Fibroblast of skin of abdomen (primary cell): ENCODE measurements at places on chromosomes 6 and 20.
A peak's percentile ranks its signal among the peaks of the same experiment; 100 is the strongest.

DNA sequence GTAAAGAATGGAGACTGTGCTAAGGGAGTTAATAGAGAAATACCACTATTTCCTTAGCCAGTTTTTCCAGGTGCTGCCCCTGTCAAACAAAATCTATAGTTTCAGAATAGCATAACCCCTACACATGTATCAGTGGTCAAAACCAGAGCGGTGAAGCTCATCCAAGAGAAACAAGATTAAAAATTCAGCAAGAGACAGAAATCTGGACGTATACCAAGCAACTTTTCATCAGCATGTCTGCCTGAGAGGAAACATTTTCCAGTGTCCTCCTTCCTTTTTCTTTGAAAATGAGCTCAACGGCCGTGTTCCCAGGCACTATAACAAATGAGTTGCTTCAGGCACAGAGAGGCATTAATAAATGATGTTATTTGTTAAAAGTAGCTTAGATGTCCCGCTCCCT is 416.5 kb downstream of the BCKDHB start:
- peak; percentile 79 for DNase-seq

GRCh38 chr20:57809661-57810172 is 99.9 kb upstream of the PMEPA1 start:
- DNase-seq: no peak

DNA sequence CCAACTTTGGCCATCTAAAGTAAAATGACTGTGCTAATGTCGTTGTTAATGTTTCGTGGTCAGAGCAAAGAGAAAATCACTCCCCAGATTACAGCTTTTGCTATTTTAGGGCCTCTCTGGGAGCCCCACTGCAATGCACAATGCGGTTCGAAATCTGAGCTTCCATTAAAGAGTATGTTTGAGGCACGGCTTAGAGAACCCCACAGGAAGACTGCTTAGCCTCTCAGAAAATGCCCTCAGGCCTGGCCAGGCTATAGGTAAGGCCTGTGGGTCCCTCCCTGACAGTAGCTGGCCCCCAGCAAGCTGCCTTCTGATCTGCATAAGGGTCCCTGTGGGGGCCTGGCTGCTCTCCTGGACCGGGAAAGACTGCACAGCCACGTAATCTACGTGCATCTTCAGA is 274.6 kb downstream of the PTPRT start:
- DNase-seq: no peak

- DNase-seq: no peak
Measured at GRCh38 chr6:130314271-130314670, 51.5 kb upstream of the TMEM200A start.

GRCh38 chr6:70672549-70672948 is 4.9 kb downstream of the SMAP1 start:
- no peak for DNase-seq

- DNase-seq: no peak
Measured at GRCh38 chr6:33628401-33628964, 7.4 kb downstream of the ITPR3 start.

DNA sequence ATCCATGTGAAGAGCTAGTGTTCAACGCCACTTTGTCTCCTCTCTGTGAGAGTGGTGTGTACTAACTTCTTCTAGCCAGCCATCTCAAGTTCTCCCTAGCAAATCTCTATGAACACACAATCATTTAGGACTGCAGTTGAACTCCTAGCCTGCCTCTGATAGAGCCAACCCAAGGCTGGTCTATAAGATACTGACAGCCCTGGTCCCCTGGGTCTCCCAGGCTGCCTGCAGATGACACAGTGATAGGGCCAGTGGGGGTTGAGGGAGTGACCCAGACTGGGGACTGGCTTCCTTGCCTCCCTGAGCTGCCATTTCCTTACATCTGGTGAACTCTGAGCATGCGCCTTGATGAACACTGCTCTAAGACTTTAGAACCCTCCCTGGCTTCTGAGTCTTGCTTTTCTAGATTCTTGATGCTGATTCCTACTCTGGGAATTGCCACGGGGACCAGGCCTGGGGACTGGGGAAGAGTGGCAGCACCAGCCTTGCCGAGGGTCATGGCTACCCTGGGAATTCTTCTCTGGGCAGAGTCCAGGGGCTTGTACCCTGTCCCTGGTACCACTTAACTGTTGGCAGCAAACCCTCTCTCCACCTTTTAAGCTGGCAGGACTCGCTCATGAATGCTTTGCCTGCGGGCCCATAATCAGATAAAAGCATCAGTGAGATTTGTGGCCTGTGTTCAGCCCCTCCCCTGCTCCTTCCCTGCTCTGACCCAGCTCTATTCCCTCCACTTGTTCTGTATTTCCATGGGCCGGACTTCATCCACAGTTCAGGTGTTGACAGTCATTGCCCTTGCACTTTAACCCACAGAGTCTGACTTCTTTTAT is 130.8 kb upstream of the CHD6 start:
- no peak for DNase-seq

GRCh38 chr20:49395183-49395582 is 87.3 kb downstream of the KCNB1 start:
- DNase-seq: no peak

GRCh38 chr6:152426276-152426675 is 210.9 kb downstream of the SYNE1 start:
- no peak for DNase-seq

DNA sequence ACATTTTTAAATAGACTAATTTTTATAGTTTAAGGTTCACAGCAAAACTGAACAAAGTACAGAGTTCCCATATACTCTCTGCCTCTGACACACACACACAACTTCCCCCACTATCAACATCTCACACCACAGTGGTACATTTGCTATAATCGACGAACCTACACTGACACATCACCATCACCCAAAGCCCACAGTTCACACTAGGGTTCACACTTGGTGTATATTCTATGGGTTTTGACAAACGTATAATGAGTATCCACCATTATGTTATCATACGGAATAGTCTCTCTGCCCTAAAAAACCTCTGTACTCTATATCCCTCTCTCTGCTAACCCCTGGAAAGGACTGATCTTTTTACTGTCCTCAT is 15.6 kb downstream of the TMEM30A start:
- DNase-seq: no peak

GRCh38 chr6:15296735-15297134 is 50.9 kb downstream of the JARID2 start:
- no peak for DNase-seq

DNA sequence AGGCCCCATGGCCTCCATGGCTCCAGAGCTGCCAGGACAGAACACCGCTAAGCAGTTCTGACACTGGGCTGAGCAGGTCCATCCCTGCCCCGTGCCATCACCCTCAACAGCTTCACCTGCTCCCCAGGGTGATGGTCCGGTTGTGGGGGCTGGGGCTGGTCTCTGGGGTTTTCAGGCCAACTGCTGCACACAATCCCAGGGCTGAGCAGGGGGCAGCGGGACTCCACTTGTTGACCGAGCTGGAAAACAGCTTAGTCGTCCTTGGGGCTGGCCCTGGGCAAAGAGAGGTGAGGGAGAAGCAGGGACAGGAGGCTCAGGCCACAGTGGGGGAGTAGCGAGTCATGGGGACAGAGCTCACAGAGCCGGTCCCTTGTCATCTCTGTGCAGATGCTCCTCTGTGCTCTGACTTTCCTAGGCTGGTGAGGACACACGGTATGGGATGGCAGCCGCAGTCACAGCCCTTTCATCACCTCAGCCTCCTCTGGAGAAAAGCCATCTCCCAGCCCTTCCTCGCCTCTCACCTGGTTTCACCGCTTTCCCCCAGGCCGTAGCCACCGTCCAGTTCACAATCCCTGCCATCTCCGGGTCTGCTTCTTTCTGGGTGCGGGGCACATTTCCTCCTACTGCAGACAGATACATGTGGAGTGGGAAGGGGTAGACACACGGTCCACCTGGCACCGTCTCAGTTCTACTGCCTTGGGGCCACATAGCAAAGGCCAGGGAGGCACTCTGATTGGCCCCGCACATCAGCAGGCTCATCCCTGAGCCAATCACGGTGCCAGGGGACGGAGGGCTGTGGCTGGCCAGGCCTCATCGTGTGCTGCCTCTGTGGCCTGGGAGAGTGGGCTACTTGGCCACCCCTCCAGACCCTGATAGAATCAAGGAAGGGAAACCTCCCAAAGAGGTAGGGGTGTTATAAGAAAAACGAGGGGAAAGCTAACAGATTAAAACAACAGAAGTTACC is 19.1 kb downstream of the MDFI start:
- no peak for DNase-seq

- peak; percentile 28 for DNase-seq
Measured at GRCh38 chr6:87407561-87407900, 241 bp upstream of the CFAP206 start.

GRCh38 chr6:139323511-139324300 is 31.9 kb upstream of the TXLNB start:
- peak; percentile 60 for DNase-seq

DNA sequence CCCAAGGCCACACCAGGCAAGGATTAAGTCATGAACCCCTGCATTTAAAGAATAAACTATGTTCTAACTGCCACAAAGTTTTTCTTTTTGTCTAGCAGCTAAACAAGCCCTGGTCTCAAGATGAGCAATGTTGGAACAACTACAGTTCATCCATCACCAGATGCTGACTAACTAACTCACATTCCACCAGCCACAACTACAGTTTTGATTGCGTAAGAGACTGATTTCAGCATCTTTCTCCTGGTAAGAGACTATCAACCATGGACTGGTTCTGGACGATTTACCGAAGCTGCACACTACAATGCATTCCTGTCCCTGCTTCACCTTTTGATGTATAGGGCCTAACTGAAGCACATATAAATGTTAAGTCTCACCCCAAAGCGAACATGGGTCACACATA is 43.0 kb downstream of the F13A1 start:
- peak; percentile 94 for DNase-seq

DNA sequence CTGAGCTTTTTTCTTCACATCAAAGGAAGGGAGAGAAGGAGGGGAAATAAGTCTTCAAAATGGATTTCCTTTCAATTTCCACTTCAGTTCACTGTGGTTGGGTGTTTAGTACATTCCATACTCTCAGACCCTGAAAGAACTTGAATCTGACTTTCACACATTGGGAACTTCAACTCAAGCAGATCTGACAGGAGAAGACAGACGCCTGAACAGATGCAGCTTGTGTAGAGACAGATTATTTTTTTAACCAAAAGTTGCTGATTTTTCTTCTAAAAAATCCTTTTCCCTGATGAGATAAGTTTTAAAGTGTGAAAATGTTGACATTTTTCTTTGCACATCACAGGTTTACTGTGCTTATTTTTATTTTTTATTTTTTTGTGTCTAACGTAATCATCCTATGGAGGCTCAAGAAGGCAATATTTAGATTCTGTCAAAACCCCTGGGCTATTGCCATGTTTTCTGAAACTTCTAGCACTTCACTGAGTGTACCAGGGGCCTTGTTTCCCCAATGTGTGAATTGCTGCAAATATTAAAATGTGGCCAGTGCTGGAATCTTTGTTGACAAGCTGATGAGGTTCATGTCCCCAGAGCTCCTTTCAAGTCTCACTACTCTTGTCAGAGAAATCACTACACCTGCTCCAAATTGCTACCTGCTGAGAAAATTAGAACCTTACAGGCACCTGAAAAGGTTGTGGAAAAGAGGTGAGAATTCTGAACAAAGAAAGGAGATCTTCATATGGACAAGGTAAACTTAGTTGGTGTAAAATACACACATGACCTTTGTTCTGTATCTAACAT is 214.8 kb upstream of the BTBD3 start:
- DNase-seq: no peak

DNA sequence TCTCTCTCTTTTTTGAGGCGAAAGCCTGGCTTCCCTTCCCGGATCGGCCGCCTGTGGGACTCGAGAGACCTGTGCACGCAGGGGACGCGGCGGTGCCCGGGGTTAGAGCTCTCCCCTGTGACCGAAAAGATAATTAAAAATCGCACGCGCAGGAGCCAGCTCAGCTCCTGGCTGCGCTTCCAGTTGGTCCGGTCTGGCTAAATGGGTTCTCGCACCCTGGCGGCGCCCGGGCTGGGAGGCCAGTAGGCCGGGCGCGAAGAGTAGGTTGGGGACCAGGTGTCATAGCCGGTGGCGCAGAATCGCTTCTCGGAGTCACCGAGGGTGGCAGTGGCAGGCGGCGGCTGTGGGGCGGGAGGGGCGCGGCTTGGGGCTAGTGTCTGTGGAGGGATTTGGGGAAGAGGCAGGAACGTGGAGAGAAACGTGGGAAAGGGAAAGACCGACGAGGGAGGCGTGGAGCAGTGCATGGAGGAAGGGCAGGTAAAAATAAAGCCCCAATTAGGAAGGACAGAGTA is 41.9 kb upstream of the SUPT3H start:
- peak; percentile 68 for DNase-seq

- no peak for DNase-seq
Measured at GRCh38 chr6:106318851-106319250, 6.7 kb downstream of the ATG5 start.

- DNase-seq: no peak
Measured at GRCh38 chr20:48178633-48179032, 393.4 kb upstream of the SULF2 start.

DNA sequence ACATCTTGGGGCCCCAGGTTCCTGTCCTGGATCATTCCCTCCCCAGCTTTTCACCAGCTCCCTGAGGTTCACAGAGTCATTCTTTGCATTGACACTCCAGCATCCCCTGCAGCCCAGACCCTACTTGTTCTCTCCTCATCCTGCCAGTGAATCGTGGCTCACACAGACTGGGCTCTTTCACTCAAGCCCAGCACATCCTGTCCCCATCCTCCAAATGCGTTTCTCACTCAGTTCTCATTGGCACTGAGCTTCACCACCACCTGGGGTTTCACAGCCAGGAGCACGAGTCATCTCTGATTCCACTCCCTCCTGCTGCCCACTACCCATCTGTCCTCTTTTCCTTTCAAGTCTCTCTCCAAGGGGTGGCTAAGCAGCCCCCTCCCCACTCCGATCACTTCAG is 85.4 kb upstream of the NNAT start:
- DNase-seq: no peak

DNA sequence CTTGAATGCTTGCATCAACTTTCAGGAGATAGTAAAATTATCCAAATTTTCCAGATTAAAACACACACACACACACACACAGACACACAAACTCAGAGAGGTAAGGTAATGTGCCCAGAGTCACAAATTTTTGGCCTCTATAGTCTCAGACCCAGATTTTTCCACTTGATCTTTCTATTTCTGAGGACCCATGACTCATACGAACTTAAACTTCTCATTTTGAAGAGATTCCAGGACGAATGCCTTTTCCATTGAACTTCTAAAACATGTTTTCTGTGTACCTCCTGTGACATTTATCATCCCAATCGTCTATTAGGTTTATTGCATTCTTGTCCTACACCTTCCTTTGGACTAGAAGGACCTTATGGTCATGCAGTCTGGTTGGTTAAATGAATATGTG is 172.9 kb upstream of the COL21A1 start:
- DNase-seq: peak; percentile 14

DNA sequence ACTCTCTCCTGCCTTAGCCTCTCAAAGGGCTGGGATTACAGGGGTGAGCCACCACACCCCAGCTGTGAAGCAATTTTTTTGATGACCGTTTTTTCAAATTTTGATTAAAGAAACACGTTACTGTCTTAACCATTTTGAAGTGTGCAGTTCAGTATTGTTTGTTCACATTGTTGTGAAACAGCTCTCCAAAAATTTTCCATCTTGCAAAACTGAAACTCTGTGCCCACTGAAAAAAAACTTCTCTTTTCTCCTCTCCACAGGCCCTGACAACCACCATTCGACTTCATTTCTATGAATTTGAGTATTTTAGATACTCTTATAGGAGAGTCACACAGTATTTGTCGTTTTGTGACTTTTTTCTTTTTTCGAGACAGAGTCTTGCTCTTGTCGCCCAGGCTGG is 53.9 kb downstream of the ECT2L start:
- DNase-seq: no peak
